Activated naive CD4-positive, alpha-beta T cell treated with anti-CD3 and anti-CD28 coated beads for 36 hours (primary cell): ENCODE measurements at places on chromosomes 6 and 20.

GRCh38 chr6:16318538-16318937, 80.2 kb downstream of the GMPR start:
- DNase-seq = peak; percentile 72

DNA sequence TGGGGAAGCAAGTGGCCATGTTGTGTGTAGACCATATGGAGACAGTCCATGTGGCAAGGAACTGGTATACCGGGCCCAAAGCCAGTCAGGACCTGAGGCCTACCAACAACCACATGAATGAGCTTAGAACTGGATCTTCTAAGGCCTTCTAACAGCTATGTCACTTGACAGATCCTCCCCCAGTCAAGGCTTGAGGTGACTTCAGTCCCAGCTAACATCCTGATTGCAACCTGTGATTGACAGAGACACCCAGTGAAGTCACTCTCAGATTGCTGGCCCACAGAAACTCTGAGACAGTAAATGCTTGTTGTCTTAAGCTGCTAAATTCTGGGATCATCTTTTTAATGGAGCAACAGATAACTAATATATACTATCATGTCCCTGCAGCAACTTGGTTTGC, 32.9 kb downstream of the AHI1 start:
- DNase-seq = no peak

DNA sequence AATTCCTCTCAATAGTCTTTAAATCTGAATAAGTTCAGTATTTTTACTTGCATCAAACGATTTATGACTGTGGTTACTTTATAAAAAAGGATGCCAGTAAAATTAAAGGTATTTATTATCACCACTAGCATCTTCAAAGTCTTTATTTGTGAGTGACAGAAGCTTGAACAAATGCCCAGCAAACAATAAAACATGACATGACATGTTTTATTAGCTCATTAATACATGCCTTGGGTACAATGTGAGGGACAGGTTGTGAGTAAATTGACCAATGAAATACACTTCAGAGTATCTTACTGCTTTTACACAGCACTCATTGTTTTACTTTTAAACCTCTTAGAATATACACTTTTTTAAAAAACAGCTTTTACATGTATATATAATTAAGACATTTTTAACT, 113.4 kb upstream of the BEND3 start:
- no peak for DNase-seq

- no peak for DNase-seq
Observed at GRCh38 chr6:106973836-106974335, 643 bp downstream of the CD24 start.

GRCh38 chr6:132214716-132215115, 186.6 kb downstream of the MOXD1 start:
- DNase-seq = no peak

DNA sequence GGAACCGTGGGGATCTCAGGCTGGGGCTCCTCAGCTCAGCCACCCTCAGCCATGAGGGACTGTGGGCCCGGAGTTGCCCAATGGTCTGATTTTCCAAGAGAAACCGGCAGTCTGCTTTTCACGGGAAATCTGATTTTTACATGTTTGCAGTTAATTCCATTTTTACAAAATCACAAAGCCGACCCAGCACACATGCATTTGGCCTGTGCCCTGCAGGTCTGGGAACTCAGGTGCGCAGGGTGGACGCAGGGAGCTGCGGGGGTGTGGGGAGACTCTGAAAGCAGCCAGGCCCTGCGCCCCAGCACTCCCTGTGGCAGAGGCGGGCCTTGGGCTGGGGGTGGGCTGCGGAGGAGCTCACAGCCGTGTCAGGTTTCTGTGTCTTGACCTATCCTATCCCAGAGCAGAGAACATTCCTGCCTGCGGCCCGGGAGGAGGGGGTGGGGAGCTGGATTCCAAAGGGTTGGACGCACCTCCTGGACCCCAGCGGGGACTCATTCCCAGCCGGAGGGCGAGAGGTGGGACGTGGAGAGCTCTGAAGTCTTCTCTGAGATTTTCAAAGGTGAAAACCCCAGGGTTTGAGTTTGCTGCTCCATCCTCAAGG, 60.6 kb downstream of the ADNP start:
- DNase-seq = no peak

DNA sequence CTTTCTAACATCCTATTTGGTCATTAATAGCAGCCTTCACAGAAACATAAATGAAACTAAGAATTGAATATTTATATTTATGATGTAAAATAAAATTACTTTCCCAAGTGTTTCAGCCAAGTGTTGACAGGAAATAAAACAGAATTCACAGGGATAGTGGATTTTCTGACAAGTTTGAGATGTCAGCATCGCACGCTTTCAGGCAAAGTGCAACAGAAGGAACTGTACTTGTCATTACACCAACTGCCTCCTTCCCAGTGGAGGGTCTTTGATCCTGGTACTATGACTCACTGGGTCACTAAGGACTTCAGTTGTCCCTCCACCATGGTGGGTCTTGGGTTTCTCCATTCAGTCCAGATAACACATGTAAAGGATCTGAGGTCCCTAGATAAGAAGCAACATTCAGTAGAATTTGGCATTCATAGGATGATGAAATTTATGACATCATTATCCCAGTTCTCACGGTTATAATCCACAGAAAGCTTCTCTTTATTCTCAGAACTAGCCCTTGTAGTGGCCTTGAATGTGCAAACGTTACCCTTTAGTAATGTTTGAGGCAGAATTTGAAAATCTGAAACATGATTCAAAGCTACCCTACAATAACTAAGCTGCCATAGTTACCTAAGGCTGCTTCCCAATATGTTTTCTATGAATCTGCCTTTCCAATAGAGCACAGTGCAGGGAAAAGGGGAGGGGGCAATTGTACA, 3.8 kb upstream of the TNFAIP3 start:
- no peak for DNase-seq

DNA sequence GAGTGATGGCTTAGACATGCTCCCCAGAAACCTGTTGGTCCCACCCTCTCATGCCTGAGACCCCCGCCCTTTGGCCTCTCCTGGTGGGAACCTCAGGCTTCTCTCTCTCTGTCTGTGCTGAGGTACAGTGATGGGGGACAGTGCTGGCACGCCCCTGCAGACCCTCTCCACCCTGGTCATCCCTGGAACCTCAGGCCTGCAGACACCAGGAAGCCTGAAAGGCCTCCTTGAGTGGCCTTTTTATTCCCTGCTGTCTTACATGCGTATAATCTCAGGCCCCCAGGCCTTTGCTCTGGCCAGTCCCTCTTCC, 78.5 kb upstream of the MAFB start:
- no peak for DNase-seq

GRCh38 chr6:129672881-129673631, 36.9 kb downstream of the ARHGAP18 start:
- peak; percentile 27 for DNase-seq

DNA sequence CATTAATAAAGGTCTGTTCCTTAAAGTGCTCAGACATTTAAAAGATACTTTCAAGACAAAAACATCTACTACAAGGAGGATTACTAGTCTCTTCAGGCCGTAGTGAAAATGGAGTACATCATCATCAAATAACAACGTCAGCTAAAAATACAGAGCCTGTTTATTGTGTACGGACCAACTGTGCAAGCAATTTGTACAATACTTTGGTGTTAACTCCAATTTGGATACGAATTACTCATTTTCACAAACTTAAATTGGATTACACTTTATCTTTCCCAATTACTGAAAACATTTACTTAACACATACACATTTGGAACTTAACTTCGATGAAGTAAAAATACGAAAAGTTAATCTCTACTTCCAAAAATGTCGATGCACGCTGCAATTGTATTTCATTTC, 802 bp downstream of the CYP39A1 start:
- DNase-seq = no peak
